AG04449 (cell line): ENCODE measurements at places on chromosomes 11 and 22.

DNA sequence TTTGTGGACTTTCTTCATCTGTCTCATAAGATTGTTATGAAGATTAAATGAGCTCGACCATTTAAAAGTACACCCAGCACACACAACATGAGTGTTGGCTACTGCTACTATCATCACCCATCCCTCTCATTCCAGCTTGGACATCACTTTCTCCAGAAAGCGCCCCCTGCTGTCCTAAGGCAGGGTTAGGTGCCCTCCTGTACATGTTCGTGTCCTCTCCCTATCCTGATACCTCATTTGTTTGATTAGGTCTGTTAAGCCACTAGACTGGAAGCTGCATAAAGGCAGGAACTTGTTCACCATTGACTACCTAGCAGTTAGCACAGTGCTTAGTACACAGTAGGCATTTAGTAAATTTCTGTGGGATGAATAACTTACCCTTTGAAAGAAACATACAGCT, 85.5 kb downstream of the ENTHD1 start:
- DNase-seq: no peak

GRCh38 chr11:75891947-75892739, 77.1 kb downstream of the UVRAG start:
- DNase-seq: no peak

DNA sequence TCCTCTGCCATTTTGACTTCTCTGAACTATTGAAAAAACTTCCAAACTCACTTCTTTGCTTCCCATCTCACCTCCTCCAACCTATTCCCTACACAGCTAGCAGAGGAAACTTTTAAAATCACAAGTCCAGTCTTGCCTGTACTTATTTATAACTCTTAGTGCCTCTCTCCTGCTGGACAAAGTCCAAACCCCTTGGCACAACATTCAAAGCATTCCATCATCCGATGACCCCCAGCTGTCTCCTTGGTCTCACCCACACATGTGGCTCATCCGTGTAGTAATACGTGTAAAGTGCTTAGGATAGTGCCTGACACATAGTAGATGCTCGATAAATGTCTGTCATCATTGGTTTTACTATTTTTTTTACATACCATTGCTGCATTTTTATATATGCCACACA, 101.4 kb downstream of the PARVA start:
- no peak for DNase-seq

- DNase-seq: no peak
Measured at GRCh38 chr11:17547051-17547577, at the start of gene OTOG. Gene OTOG, plus strand, starts transcription at chr11:17547259. Its CDS starts 114 bp downstream, at chr11:17547373.

DNA sequence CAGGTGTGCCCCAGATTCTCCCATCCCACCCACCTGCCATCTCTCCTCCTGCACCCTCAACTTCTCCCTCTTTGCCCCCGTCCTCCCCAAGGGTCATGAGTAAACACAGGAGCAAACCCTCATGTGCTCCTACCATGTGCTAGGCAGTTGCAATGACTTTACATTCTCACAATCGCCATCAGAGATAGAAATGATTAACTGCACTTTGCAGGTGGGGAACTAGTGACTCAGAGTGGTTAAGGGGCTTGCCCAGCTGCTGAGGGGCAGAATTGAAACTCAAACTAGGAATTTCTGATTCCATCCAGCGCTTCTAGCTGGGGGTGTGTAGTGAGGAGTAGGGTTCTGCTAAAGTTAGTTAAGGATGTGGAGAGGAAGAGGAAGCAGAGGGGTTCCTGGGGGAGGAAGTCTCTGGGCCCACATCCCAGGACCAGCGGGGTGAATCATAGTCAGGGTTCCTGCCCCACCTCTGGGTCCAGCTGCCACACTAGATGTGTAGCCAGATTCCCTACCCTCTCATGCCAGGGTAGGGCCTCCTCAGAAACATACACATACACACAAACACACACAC, 16.0 kb upstream of the PRG2 start:
- no peak for DNase-seq

DNA sequence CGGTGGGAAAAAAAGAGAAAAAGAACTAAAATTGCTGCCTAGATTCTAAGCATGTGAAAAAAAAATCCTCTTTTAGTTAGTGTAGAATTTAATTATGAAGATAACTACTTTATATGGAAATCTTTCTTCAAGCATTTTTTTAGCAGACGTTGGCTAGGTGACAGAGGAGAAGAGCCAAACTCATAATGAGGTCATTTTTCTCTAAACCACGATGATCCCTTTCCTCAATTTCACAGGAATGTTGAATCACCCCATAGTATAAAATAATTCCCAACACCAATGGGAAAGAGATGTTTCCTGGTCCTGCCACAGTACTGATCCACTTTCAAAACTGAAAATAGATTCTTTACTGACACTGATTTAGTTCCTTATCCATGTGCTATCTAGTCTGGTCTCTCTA, 319.8 kb downstream of the DLG2 start:
- DNase-seq: no peak

- no peak for DNase-seq
Measured at GRCh38 chr22:37397226-37397625, 30.1 kb downstream of the ELFN2 start.

DNA sequence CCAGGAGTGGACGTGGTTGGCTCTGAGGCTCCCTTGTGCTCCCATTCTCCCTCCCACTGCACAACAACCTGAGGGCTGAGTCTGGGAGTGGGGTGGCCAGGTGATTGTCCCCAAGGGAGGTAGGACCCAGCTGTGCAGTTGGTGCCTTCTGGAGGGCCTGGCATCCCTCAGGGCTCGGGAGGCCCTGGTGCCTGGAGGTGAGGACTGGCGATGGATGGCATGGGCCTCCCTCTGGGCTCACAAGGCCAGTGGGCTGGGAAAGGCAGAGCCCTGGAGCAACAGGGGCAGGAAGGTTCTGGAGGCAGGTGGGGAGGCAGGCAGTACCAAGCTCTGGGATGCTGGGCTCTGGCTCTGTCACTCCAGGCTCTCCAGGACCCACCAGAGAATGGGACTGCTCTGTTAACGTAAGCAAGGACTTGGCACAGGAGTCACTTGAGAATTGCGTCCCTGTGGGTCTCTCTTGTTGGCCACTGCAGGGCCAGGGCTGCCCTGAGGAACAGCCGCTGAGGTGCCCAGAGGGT, 114.2 kb downstream of the KCNQ1OT1 start:
- no peak for DNase-seq

- no peak for DNase-seq
Measured at GRCh38 chr11:75056814-75057213, 39.9 kb downstream of the OR2AT4 start.

GRCh38 chr11:66749091-66749490, 20.1 kb upstream of the SPTBN2 start:
- DNase-seq: no peak

DNA sequence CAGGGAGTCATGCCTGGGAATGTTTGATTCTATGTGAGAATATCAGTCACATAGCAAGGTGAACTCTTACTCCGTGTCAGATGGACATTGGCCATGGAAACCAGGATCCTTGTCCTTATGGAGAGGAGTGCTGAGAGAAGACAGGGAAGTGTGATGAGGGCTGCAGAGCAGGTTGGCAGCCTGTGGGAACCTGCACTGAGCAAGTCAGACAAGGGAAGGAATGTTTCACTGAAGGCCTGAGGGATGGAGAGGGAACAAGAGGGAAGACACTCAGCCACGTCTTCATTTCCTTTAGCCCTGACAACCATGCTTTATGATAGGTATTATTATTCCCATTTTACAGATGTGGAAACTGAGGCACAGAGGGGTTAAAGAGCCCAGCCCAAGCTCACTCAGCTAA, 38.4 kb upstream of the HORMAD2 start:
- DNase-seq: no peak

GRCh38 chr11:59076876-59077571, 9.1 kb upstream of the GLYATL1B start:
- no peak for DNase-seq
